ENCODE measurements at places on chromosomes 7 and 10.

DNA sequence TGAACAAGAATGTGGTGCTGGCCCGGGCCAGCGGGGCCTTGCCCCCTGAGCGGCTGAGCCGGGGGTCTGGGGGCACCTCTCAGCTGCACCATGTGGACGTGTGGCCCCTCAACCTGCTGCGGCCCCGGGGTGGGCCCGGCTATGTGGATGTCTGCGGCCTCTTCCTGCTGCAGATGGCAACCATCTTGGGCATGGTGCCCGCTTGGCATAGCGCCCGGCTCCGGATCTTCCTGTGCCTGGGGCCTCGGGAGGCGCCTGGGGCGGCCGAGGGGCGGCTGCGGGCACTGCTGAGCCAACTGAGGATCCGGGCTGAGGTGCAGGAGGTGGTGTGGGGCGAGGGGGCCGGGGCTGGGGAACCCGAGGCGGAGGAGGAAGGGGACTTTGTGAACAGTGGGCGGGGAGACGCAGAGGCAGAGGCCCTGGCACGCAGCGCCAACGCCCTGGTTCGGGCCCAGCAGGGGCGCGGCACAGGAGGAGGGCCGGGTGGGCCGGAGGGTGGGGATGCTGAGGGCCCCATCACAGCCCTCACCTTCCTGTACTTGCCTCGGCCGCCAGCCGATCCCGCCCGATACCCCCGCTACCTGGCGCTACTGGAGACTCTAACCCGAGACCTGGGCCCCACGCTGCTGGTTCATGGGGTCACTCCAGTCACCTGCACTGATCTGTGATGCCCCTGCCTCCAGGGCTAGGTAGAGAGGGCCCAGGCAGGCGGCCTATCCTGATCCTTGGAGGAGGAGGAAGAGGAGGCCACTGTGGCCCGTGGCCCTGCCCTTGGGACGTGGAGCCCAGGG is 1.1 kb upstream of the TRIP6 start:
- DNase-seq: peak; percentile 44

DNA sequence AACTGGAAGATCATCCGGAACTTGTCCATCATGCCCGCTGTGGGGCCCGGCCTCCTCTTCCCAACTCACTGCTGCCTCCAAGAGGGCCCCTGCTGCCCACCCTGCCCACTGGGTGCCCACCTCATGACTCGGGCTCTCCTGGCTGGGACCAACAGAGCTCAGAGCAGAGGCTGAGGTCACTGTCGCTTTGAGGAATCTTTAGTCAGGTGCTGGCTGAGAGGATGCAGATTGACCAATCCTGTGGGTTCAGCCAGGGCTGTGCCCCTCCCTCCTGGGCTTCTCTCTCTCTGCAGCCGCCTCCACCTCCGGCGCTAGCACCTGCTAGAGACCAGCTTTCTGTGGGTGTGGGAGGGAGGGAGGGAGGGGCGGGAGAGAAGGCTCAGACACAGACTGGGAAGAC is at the start of gene CALHM1:
Gene CALHM1 (minus strand): TSS at position 181 of the 400 bp plus-strand sequence. CDS start 149 bp downstream, at position 32.
- no peak for DNase-seq

GRCh38 chr10:74900297-74900696 is 73.9 kb downstream of the KAT6B start:
- DNase-seq: peak; percentile 23

GRCh38 chr10:96416643-96417042 is 57.8 kb upstream of the OPALIN start:
- no peak for DNase-seq

- no peak for DNase-seq
Observed at GRCh38 chr7:2542011-2542915, 13.1 kb downstream of the BRAT1 start.

DNA sequence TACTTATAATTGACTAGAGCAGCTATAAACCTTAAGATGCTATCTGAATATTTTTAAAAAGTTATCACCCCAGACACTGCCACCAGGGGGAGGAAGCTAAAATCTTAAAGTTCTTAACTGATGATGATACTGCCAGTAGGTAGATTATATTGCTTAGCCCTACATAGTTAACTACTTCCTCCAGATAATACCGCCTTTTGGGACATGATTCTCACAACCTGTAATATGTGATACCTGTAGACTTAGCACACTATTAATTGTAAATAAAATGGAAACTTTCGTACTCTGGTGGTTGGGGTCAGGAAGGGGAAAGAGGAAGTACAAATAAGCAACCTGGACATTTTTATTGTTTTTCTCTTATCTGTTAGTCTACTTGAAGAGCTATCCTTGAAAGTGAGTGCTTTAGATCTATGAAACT is 268.9 kb downstream of the ADK start:
- DNase-seq: peak; percentile 12

GRCh38 chr10:12589791-12590190 is 240.4 kb downstream of the CAMK1D start:
- no peak for DNase-seq

- DNase-seq: no peak
Observed at GRCh38 chr7:111931016-111931517, 275.1 kb downstream of the DOCK4 start.

GRCh38 chr7:138465046-138465445 is 5.0 kb downstream of the TRIM24 start:
- DNase-seq: no peak

DNA sequence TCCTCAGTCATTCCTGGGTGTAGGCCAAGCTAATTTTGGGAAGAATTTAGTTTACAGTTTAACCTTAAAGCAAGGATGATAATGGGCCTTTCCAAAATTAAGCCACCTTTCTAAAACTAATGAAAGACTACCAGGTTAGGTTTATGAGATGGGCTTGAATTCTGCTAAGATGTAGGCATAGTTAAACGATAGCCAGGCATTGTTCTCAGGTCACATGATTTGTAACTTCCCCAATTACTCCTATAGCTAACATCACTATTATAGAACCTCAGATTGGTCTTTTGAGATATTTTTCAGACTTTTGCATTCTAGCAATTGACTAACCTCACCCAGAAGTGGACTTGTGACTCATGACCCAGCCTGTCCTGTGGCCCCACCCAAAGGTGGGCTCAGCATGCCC is 7.0 kb upstream of the NUB1 start:
- DNase-seq: no peak

- DNase-seq: peak; percentile 37
Observed at GRCh38 chr7:134513169-134513752, 14.1 kb upstream of the AKR1B10 start.
